ENCODE measurements at places on chromosomes 4 and X. TPM values are rescaled to one million over a fixed set of nuclear protein-coding genes. Genes with fewer than 3 reads are reported as not detected.

The ANK2 gene
- total RNA-seq = 0.69 TPM

DNA sequence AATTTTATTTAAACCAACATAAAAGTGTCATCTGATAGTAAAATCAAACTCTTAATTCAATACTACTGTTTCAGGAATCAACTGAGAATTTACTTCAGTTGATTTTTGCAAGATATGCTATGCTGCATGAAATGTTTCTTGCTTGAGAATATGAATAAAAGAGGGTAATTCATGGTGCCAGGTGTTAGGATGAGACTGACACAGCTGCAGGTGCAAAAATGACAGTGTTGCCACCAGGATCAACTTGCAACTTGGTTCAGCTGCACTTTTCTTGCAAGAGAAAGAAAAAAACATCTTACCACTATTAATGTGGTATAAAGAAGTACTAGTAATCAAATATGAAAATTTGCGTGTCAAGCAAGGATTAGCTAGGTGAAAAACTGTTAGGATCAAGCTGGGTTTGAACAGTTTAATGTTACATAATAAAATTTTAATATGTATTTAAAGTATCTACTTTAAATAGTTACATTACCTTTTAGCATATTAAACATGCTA is 49.7 kb downstream of the CHIC2 start:
- no peaks in the 10 kb centered on the region for H3K27me3 ChIP-seq
- peaks cover 11% of the 10 kb centered on the region for H3K36me3 ChIP-seq
- H3K27ac ChIP-seq = no peak overlapping the region
- no peaks in the 10 kb centered on the region for H3K4me1 ChIP-seq

- no peak overlapping the region for H3K27ac ChIP-seq
- H3K4me1 ChIP-seq = no peaks in the 10 kb centered on the region
- H3K4me3 ChIP-seq = no peak overlapping the region
- H3K36me3 ChIP-seq = no peaks in the 10 kb centered on the region
- peaks cover 10% of the 10 kb centered on the region for H3K27me3 ChIP-seq
Observed at GRCh38 chr4:78091534-78091933, 34.4 kb downstream of the FRAS1 start.

DNA sequence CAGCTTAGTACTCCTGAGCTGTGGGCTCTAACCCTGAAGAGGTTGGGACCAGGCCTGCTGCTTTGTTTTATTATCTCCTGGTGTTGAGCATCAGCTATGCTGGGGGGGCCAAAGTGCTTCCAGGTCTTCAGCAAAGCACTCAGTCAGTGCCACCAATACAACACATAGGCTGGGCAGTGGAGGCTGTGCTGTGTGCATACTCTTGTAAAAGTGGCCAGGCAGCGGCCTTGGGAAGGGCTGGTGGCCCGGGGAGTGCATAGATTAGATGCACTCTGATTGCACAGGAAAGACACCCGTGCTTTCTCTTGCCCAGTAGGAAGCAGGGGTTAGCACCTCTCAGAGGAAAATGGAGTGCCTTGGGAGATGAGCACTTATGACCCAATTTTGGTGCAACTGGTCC is 534.0 kb downstream of the ARAP2 start:
- H3K4me3 ChIP-seq = no peak overlapping the region
- H3K27me3 ChIP-seq = no peaks in the 10 kb centered on the region
- no peaks in the 10 kb centered on the region for H3K4me1 ChIP-seq
- no peak overlapping the region for H3K27ac ChIP-seq
- H3K36me3 ChIP-seq = peaks cover 1% of the 10 kb centered on the region

DNA sequence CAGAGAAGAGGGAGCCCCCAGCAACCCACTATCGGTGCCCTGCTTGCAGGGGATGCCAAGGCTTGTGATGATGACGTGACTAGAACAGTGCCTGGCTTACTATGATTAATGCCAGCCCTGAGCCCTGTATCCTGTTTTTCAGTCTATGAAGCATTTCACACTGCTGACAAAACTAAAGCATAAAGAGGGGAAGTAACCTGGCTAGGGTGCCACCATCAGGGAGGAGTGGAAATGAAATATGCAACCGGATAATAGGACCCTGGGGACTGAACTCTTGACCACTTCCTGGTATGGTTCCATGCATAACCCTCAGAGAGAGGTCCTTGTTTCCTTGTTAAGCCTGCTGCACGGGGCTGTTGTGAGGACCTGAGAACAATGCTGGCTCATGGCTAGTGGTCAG is 50.3 kb downstream of the MED28 start:
- H3K27ac ChIP-seq = no peak overlapping the region
- peaks cover 2% of the 10 kb centered on the region for H3K27me3 ChIP-seq
- DNase-seq = no peak
- H3K4me1 ChIP-seq = peaks cover 7% of the 10 kb centered on the region
- no peaks in the 10 kb centered on the region for H3K36me3 ChIP-seq
- no peak overlapping the region for H3K4me3 ChIP-seq

DNA sequence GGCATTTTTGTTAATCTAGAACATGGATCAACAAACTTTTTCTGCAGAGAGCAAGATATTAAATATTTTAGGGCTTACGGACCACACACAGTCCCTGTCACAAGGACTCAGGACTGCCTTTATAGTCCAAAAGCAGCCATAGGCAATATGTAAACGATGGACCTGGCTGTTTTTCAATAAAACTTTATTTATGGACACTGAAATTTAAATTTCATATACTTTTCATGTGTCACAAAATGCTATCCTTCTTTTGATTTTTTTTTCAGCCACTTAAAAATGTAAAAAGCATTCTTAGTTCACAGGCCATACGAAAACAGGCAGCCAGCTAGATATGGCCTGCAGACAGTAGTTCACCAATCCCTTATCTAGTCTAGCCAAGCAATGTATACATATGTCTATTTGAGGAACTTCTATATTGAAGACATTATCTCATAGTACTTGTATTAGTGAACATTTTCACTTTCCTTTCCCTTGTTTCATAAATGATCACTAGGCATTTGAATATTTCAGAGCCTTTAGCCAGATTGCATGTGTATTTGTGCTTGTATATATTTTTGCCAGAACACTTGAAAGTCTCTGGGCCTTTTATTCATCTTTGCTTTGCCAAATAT is 350.9 kb downstream of the RPA4 start:
- H3K4me1 ChIP-seq = no peaks in the 10 kb centered on the region
- no peak for DNase-seq
- H3K4me3 ChIP-seq = no peak overlapping the region
- H3K27ac ChIP-seq = no peak overlapping the region

Measured in activated naive CD8-positive, alpha-beta T cell treated with anti-CD3 and anti-CD28 coated beads, Interleukin-2, amount 10 ng/mL, durations not matched to agents 7 days and 5 days (primary cell).